ENCODE measurements at places on chromosomes 1 and 21.
A peak's percentile ranks its signal among the peaks of the same experiment; 100 is the strongest.

GRCh38 chr1:94927405-94928175 is 680 bp upstream of the CNN3 start:
- no peak for DNase-seq

GRCh38 chr1:25039229-25039628 is 109.2 kb upstream of the RUNX3 start:
- DNase-seq, result no peak

DNA sequence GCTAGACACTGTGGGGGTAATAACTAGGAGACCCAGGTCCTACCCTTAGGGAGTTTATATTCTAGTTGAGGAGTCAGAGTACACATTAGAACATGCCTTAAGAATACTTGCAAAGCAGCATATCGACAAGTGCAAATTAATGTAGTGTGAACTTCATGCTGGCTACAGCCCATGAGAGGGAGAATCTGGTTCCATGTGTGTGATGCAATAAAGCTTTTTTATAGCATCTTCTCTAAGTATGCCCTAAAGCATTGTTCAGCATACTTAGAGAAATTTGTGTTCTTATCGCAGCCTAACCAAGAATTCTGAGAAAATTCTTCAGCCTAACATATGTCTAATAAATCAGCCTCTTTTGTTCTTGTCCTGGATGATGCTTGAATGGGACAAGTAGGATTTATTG is 95.5 kb downstream of the SDCCAG8 start:
- DNase-seq, result no peak

- no peak for DNase-seq
Observed at GRCh38 chr1:77504986-77505385, 177.5 kb downstream of the ZZZ3 start.

DNA sequence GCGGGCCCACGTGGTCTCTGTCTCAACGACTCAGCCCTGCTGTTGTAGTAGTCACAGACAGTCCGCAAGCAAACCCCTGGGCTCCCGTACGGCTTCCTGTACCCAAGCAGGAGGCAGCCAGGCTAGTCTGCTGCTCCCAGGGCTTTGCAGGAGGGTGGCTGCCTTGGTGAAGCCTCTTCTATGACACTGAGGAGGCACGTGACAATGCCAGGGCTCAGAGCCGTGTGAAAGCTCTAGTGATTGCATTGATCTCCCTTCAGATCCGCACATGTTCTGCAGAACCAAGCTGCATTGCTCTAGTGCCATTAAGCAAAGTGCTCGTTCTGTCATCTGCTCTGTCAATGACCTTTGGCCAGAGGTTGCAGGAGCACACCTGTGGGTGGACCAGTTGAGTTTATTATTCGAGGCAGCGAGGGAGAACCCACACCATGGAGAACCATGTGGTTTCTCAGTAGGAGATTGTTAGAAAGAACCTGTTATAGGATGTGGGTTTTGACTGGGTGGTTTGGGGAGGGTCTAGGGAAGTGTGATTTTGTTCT is 18.0 kb downstream of the UMODL1 start:
- no peak for DNase-seq

DNA sequence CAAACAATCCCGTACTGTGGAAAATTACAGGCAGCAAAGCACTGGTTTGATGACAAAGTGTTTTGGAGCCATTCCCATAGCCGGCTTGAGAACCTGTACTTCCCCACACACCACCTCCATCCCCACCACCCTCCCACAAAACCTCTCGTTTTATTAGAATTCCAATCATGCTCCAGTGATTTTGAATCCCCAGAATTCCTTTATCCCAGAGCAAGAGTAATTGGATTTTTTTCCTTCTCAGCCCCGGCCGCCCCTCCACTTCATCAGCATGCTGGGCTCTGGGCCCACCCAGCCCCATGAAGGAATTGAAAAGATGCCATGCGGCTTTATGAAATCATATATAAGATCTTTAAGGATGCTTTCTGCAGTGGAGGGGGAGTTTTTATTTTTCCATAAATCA is 136.6 kb downstream of the OMA1 start:
- no peak for DNase-seq

GRCh38 chr21:40667967-40668366 is 179.0 kb downstream of the DSCAM start:
- no peak for DNase-seq

DNA sequence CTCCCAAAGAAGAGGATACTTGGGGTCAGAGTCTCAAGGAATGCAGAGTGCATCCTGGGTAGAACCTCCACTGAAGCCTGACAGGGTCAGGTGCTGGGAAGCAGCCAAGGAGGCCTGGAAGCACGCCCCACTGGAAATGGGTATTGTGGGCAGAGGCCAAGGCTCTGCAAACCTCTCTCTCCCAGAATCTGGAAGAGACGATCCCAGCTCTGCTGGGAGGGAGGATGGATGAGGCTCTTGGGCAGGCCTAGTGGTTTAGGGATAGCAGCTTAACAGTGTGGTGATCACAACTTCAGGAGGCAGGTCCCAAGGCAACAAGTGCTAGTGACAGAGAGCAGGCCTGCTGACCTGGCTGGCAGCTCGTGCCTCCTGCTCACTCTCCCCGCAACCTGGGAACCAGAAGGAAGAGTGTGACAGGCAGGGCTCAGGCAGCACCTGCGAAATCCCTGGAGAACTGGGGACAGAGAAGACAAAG is 641.0 kb downstream of the PLPP3 start:
- no peak for DNase-seq

DNA sequence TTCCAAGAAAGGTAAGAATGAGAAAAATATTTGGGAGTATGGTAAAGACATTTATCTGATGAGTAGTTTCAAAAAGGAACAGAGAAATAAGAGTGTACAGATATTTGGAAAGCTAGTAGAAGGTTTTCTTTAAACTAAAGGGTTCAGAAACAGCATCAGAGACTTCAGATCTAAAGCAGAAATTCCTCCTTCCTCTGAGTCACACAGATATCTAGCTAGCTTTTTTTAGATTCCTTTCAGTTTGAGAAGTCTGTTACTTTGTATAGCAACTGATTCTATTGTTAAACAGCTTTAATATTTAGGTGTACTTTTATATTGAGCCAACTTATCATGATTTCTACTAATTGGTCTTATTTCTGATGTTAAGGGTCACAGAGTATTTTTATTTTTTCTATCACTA is 4.7 kb downstream of the AMY2B start:
- DNase-seq, result no peak

GRCh38 chr1:211196880-211197279 is 62.3 kb upstream of the RCOR3 start:
- DNase-seq, result peak; percentile 70

DNA sequence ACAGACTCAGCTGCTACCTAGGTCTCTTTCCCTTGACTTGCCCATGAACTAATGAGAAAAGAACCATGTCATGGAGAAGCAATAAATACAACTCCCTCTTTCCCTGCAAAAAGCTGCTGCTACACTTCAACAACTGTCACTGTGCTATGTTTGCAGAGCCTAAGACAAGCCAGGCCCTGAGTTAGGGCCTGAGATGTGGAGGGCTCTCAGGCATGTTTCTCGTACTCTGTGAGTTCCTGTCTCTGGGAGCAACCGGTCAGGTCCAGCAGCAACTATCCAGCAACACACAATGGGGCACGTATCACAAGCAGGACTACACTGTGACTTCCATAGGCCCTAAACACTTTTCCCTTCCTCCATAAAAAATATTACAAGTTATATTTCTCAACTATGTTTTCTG is 91.7 kb downstream of the JAK1 start:
- DNase-seq, result no peak

DNA sequence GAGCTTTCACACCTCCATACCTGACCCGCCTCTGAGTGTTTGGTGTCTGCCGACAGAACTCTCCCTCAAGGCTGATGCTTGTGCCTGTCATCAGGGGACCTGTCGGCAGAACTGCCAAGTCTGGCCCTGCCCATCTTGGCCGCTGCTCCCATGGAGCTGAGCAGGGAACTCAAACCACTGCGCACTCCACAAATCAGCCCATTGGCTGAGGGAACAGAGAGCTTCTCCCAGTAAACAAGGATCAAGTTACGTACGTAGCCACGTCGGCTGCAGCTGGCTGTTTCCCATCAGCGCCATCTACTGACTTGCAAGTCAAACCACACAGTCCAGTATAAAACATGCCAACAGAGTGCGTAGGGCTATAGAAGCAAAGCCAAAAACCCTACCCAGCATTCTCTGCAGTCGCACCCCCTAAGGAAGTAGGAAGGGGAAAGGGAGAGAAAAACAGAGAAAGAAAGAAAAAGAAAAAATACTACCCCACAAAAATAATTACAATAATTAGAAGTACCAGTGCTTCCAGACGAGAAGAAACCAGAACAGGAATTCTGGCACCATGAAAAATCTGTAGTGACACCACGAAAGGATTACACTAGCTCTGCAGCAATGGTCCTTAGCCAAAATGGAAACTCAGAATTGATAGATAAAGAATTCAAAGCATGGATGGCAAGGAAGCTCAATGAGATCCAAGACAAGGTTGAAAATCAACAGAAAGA is 13.1 kb downstream of the KRTAP13-1 start:
- DNase-seq, result peak; percentile 82

DNA sequence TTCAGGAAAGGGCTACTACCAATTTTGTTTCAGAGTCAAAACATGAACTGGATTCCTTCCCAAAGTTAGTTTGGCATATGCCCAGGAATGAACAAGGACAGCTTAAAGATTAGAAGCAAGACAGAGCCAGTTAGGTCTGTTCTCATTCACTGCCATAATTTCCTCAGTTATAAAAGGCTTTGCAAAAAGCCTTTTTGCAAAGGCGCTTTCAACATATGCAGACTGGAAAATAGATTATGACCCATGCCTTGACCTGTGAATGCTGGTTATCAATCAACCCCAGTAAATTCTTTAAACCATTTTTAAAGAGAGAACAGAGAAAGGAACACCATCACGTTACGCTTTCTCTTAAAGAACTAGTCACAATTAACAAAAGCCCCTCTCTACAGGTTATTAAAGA is 1.7 kb upstream of the FRRS1 start:
- no peak for DNase-seq

- DNase-seq, result no peak
Observed at GRCh38 chr1:4678066-4678717, 23.8 kb downstream of the AJAP1 start.

DNA sequence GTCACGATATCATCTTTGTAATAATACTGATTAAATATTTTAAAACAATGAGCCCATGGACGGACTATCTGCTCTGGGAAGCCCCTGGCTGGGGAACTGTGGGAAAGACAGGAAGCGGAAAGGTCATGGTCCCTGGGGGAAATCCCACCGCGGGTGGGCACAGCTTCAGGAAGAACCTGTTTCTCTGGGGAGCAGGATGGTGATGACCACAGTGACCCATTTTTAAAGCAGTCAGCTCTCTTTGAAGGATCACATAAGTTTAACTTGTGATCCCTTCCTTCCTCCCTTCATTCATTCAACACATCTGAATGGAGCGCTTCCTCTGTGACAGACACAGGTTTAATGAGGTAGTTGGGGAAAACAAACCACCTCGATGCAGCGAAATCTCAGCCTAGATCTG is 73.0 kb downstream of the DHRS3 start:
- DNase-seq, result no peak

GRCh38 chr1:3693321-3693720 is 41.0 kb downstream of the TP73 start:
- DNase-seq, result no peak

- no peak for DNase-seq
Observed at GRCh38 chr1:109762821-109763645, 690 bp downstream of the EPS8L3 start.

DNA sequence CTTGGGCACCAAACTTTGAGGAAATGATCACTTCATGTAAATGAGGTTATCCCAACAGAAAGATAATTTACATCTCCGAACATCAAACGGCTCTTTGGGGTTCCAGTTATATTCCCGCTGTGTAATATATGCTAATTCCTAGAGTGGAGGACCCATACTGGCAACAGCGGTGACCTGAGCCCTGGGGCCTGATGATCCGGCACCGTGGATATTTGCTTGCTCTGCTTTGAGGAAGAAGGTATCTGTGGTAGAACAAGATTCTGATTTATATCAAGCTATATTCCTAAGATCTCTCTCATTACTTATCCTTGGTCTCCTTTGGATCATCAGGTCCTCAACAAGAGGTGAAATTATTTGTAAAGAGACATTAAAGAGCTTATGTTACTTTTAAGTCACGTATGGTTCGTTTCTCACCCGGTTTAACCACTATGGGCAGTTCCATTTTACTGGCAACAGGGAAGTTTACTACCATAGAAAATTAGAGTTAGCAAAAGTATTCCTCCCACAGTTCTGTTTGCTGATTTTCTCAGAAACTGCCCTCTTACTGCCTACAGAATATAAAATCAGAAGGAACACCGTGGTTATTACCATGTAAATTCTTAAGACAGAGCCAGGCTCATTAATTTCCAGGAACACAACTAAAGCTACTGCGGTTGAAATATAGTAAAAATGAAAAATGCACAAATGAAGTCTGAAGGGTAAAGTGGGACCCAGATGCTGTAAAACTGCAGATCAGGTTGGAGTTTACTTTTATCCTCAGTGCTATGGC is 56.7 kb downstream of the MRPL39 start:
- no peak for DNase-seq

DNA sequence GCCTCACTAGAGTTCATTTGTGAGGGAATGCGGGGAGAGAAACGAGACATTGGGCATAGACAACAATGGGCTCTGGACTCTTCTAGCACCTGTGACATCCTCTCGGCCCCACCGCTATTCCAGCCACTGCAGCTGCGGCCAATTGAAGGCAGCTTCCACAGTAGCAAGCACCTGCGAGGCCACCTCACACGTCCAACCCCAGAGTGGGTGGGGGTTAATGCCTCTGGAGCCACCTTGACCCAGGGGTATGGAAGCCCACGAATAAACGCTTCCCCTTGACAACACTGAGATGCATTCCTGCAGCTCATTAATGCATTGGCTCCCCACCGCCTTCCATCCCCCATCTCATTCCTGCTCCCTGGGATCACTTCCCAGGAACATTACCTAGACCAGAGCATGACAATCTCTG is 104.4 kb downstream of the GLIS1 start:
- DNase-seq, result no peak

GRCh38 chr1:44249543-44249942 is 36.3 kb downstream of the DMAP1 start:
- no peak for DNase-seq

GRCh38 chr21:16797966-16798365 is 714.9 kb upstream of the CXADR start:
- DNase-seq, result no peak
